CD4-positive, alpha-beta T cell treated with Interleukin-1 beta for 1 hour (primary cell): ENCODE measurements at places on chromosomes 5 and 9.

DNA sequence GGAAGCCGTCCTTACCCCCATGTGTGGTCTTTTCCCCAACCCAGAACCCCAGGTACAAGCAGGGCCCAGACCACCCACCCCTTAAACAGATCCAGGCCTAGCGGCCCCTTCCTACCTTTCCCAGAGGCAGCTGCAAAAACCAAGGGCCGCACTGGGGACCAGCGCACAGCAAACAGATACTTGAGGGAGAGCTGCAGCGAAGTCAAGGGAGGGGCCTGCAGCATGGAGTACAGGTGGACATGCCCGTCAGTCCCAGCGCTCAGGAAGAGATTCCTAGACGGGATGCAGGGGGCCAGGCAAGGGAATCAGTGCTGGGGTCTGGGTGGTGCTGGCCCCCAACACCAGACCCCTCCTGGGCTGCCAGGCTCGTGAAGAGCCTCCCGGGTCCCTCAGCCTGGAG lies 22.5 kb downstream of the DYNC2I2 start:
- no peak for DNase-seq

DNA sequence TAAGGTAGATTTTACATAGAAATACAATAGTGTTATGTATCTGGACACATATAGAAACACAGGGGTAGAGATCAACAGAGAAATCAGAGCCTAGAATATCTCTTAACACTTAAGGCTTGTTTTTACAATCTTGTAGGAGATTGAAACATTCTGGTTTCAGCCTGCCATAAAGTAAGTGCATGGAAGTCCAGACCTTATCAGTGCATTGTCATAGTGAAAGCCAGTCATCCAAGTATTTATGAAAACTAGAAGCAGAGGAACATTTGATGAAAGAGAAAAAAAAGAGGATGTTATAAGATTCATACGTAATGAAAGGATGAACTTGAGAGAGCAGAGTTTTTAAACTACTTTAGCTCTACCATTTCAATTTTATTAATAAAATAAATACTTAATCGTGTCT lies 194.3 kb upstream of the TRPC7 start:
- no peak for DNase-seq

- no peak for DNase-seq
Observed at GRCh38 chr9:13520069-13520468, 240.6 kb upstream of the MPDZ start.

DNA sequence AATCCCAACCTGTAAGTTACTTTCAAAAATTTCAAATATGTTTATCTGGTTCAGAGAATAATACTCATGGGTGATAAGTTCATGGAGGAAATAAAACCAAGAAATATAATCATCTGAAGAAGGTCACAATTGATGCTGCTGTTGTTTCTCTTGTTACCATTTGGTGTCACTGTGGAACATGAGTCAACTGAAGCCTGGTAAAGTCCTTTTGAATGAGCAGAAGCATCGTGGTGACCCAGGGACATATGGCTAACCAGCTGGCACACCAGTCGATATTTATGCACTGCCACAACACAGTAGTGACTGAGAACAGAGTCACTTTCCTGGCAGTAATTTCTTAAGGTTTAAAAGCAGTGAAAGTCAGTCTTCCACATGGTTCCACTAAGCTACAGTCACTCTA lies 612.9 kb upstream of the TLE4 start:
- DNase-seq = no peak

DNA sequence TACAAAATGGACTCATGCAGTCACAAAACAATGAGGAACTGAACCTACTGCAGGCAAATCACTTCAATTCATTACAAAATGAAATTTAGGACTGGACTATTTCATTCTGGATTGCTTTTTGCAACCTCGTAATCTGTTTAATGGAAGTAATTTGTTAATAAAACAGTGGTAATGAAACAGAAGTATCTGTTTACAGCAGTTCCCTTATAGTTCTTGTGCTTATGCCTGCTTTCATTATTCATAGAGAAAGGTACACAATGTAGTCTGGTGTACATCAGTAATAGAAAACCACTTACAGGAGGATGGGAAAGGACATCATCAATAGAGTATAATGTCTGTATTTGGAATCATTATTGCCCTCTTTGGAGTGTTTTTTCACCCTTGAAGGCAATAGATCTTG lies 389.2 kb upstream of the NUDT12 start:
- no peak for DNase-seq

DNA sequence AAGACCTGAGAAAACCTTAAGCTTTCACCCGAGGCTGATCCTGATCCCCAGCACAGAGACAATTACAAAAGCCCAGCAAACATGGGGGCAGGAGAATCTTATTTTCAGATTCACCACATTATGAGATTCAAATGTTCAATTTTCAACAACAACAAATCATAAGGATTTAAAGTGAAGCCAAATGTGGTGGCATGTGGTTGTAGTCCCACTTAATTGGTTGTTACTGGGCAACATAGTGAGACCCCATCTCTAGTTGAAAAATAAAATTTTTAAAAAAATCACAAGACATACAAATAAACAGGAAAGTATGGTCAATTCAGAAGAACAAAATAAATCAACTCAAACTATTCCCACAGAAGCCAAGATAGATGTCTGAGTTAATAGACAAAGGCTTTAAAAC lies 3.9 kb upstream of the RABGAP1 start:
- DNase-seq = no peak
